Stimulated activated CD4-positive, alpha-beta T cell treated with anti-CD3 and anti-CD28 coated beads, Interleukin-2, amount 100 ng/mL, for 4 hours (primary cell): ENCODE measurements at places on chromosomes 1 and 21.

DNA sequence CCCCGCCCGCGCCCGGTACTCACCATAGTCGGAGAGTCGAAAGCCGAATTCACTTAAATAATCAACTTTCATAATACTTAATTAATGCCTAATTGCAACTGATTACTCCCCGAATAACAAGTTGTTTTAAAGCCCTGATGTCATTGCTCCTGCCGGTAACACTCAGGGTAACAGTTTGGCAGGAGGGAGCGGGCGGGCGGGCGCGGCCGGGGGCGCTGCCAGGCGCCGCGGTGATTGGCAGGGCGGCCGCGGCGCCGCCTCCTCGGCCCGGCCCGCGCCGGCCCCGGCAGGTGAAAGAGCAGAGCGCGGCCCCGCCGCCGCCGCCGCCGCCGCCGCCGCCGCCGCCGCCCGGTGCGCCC lies 102.2 kb downstream of the CASZ1 start:
- DNase-seq = peak; percentile 51

DNA sequence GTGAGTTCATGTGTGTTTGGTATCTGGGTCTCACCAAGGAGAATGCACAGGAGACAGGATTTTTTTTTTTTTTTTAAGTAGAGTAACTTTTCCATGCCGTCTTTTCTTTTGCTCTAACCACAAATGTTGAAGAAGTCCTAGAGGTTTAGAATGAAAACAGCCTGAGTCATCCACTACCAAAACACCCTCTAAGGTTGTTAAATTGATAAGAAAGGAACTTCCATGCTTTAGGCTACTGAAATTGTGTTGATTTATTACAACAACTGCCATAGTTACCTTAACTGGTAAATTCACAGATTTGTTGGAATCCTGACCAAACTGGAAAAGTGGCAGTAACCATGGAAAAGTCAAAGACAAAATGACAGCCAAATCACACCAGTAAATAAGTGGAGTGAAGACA lies 375.6 kb downstream of the AMY1C start:
- no peak for DNase-seq

DNA sequence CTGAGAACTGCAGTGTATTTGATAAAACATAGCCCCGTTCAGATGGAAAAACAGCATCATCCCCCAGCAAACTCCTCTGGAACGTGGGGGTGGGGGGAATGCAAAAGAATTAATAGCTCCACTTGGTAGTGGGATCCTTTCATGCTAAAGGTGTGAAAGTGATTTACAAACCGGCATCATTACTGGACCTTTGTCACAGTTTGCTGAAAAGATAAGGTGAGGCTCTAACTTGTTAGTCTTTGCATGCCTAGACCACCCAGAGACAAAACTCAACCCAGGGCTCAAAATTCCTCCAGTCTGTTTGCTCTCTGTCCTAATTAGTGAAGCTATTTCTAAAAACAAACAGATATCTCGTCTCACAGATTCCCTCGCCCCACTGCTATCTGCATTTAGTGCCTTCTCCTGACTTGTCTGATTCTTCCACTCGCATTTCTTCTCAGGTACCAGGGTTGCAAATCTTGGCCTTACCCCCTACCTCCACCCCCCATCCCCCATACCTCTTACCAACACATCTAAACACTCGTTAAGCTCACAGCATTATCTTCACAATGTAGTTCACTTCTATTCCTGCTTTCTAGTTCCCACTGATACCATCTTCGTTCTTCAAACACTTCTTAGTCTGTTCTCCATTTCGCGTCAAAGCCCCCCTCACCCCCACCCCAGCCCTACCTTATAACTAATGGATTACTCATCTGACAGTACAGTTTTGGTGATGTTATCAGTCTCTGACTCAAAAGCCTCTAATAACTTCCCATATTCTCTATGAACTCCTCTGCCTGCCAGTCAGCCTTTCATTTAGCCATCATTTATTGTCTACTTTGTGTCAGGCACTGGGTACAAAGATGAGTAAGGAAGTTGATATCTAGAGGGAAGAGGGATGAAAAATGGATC lies 11.8 kb downstream of the IER5 start:
- DNase-seq = peak; percentile 46

DNA sequence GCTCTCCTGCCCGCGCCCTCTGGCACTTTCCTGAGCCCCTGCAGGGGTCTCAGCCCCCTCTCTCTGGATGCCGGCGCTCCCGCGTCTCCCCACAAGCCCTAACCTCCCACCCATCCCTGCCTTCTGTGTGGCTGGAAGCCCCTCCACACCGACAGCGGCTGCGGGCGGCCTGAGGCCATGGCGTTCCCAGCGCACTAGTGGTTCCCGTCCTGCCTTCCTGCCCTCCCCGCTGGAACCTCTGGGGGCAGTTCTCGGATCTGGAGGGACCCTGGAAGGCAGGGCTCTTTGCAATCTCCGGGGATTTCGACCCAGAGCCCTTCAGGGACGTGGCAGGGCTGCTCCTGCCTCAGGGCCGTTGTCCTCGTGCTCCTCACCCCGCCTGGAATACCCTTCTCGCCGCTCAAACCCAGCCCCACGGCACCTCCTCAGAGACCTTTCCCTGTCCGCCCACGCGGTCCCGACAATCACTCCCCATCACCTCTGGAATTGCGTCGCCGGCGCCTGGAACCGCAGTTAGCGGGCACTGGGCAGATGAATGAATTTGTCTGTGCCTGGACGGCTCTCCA lies 493 bp upstream of the ESPN start:
- no peak for DNase-seq

GRCh38 chr1:150976879-150977694 lies 2.5 kb upstream of the CERS2 start:
- DNase-seq = peak; percentile 58

- DNase-seq = no peak
Observed at GRCh38 chr1:234583755-234584419, 26.1 kb downstream of the IRF2BP2 start.

DNA sequence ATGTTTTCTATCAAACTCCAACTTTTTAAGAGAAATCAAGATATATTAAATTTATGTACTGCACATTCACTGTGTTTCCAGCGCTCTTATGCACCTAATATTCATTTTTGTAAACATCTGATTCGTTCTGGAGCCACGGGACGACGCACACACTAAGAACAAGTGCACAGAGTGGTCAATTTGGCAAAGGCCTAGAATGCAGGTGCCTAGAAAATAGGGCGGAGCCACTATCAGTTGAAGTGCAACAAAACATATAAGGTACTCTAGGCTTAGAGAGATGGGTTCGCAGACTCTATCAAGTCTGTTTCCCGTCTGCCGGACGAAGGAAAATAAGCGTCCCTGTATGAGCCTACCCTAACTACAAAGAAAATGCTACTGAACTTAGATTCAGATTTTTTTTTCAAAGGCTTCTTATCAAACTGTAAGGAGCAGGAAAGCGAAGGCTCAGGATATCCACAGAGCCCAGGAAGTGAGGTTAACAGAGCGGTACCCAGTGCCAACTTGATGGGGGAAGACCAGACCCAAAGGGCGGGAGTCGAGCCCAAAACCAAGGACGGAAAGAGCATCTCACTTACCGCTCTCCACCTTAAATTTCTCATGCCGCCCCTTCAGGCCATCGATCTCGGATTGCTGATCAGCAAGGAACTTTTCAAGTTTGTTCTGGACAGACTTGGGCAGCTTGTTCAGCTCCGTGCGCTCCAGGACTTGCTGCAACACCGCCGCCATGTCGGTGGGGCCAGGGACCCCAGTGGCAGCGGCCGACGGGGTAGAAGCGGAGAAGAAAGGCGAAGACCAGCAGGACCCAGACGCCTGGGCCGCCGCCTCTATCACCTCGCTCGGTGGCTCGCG lies 526 bp downstream of the TPR start:
- no peak for DNase-seq

- DNase-seq = no peak
Observed at GRCh38 chr1:41689139-41689538, 204.7 kb upstream of the EDN2 start.

DNA sequence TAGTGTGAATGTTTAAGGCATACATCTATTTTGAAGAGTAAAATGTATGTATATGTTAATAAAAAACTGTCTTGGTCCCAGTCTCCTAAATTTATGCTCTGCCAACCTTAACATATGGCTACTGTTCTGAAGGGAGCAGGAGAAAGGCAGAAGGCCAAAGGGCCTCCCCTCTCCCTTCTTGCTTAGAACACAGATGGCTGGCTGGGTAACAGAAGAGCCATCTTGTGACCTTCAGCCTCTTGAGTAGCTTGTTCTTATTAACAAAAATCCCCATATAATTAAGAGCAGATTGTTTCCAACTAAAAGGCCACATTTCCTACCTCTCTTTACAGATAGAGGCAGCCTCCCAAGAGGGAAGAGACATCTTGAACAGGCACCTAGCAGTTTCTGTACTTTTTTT lies 36.1 kb downstream of the EPB41 start:
- DNase-seq = no peak
